ENCODE measurements at places on chromosomes 3 and 15. TPM values are rescaled to one million over a fixed set of nuclear protein-coding genes. Genes with fewer than 3 reads are reported as not detected.

LRRC31 gene
- polyA plus RNA-seq = not detected

SLC22A13 gene
- polyA plus RNA-seq = 0.37 TPM

TUSC7 gene
- not detected for polyA plus RNA-seq

TMEM115 gene
- 48.2 TPM for polyA plus RNA-seq

PCBP4 gene
- 114 TPM for polyA plus RNA-seq

CLDN1 gene
- 0.54 TPM for polyA plus RNA-seq

SLC51B gene
- polyA plus RNA-seq = not detected

MORC1 gene
- polyA plus RNA-seq = not detected

TEX55 gene
- polyA plus RNA-seq = not detected

CHDH gene
- polyA plus RNA-seq = 23.3 TPM

CPNE4 gene
- polyA plus RNA-seq = 3.3 TPM

KLF15 gene
- polyA plus RNA-seq = 0.75 TPM

NCEH1 gene
- polyA plus RNA-seq = 3.2 TPM

MYH15 gene
- 0.55 TPM for polyA plus RNA-seq

EAF1 gene
- polyA plus RNA-seq = 12.7 TPM

SI gene
- polyA plus RNA-seq = not detected

RETNLB gene
- not detected for polyA plus RNA-seq

GYG1 gene
- 47.8 TPM for polyA plus RNA-seq

SLC22A14 gene
- not detected for polyA plus RNA-seq

AMIGO3 gene
- polyA plus RNA-seq = 2.6 TPM

PIGX gene
- polyA plus RNA-seq = 54.5 TPM

ZKSCAN7 gene
- polyA plus RNA-seq = 14.0 TPM

TMEM108 gene
- polyA plus RNA-seq = 1.0 TPM

CRABP1 gene
- polyA plus RNA-seq = 8.7 TPM

SPINT1 gene
- 5.3 TPM for polyA plus RNA-seq

ADGRG7 gene
- polyA plus RNA-seq = 49.4 TPM

GHRL gene
- polyA plus RNA-seq = 1.4 TPM

HESX1 gene
- 12.2 TPM for polyA plus RNA-seq

DLL4 gene
- polyA plus RNA-seq = 0.42 TPM

GOLGA8J gene
- polyA plus RNA-seq = not detected

LEKR1 gene
- 2.1 TPM for polyA plus RNA-seq

CHRNA7 gene
- polyA plus RNA-seq = 5.2 TPM

ALDH1L1 gene
- polyA plus RNA-seq = 4.0 TPM

FGD5 gene
- polyA plus RNA-seq = 0.59 TPM

PIGZ gene
- 4.1 TPM for polyA plus RNA-seq

PTPRG gene
- 15.2 TPM for polyA plus RNA-seq

ROBO2 gene
- polyA plus RNA-seq = 13.5 TPM

UBAP1L gene
- polyA plus RNA-seq = 2.7 TPM

RLBP1 gene
- polyA plus RNA-seq = 0.40 TPM

GABRG3 gene
- polyA plus RNA-seq = not detected

PBRM1 gene
- 66.4 TPM for polyA plus RNA-seq

FAM81A gene
- 5.1 TPM for polyA plus RNA-seq

KCNH8 gene
- 0.19 TPM for polyA plus RNA-seq

CYP11A1 gene
- polyA plus RNA-seq = 11.2 TPM

RAD51 gene
- polyA plus RNA-seq = 17.5 TPM

SGO1 gene
- polyA plus RNA-seq = 10.1 TPM

SKOR1 gene
- not detected for polyA plus RNA-seq

KBTBD8 gene
- polyA plus RNA-seq = 4.3 TPM

SPATA12 gene
- 0.91 TPM for polyA plus RNA-seq

OR5K2 gene
- polyA plus RNA-seq = not detected

DNAH12 gene
- 0.65 TPM for polyA plus RNA-seq

PEX5L gene
- polyA plus RNA-seq = 0.07 TPM

UPK1B gene
- not detected for polyA plus RNA-seq

HCN4 gene
- 59.2 TPM for polyA plus RNA-seq

CTXND1 gene
- 0.27 TPM for polyA plus RNA-seq

LTF gene
- polyA plus RNA-seq = not detected

SAXO2 gene
- 26.3 TPM for polyA plus RNA-seq

CCR9 gene
- polyA plus RNA-seq = 0.22 TPM

STAB1 gene
- polyA plus RNA-seq = not detected
